HuH-7.5 (cell line): ENCODE measurements at places on chromosomes 7 and 10.

DNA sequence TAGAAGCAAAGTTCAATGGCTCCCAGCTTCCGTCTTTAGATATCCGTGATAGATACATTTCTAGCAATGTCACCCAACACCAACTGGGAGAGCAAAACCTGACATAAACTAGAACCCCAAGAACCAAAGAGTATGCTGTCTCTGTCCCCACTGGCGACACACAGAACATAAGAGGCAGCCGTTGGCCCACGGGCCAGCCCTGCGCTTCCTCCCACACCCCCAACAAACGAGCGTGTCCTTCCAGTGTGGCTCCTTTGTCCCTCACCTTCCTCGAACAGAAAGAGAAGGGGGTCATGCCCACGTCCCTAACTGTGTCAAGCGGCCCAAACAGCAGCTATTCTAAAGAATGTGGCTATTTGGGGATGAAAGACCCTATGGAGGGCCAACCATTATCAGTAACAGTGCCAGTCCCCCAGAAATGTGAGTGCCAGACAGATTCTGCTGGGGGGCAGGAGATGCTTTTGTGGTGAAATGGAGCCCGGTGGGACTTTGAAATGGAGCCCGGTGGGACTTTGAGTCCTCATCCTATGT, 171.9 kb downstream of the USP6NL start:
- DNase-seq = no peak

- no peak for DNase-seq
Observed at GRCh38 chr7:3301831-3302618, 973 bp downstream of the SDK1 start.

DNA sequence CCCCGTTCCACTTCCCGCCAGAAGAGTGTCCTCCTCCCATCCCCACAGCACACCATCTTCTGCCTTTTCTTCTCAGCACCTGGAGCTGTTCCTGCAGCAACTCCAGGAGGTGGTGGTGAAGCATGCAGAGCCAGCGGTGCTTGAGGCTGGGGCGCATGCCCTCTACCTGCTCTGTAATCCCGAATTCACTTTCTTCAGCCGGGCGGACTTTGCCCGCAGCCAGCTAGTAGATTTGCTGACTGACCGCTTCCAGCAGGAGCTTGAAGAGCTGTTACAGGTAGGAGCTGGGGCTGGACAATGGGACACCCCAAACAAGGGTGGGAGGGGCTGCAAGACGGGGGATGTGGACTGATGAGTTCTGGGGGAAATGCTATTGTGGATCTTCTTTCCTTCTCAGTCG, 19.1 kb upstream of the PVRIG start:
- no peak for DNase-seq

- DNase-seq = peak; percentile 24
Observed at GRCh38 chr7:154953006-154953684, 49.8 kb downstream of the PAXIP1 start.

GRCh38 chr7:109215341-109215740, 645.7 kb downstream of the DNAJB9 start:
- no peak for DNase-seq

- DNase-seq = no peak
Observed at GRCh38 chr7:22385326-22385725, 28.4 kb upstream of the RAPGEF5 start.

DNA sequence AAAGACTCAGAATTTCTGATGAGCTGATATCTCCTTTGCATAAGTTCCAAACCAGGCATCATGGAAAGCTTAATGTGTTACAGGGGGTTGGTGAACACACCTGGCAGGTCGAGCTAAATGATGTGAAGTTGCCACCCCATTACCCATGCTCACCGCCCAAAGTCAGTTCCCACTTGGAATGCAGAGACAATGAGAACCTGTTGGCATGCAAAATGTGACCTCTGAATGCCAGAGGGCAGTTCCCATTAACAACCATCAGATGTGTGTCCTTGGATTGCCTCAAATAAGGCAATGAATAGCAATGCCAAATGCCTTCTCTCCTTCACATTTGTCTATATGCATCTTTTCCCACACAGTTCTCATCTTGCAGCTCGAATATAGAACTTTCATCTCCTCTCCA, 190.7 kb downstream of the CDCA7L start:
- no peak for DNase-seq

DNA sequence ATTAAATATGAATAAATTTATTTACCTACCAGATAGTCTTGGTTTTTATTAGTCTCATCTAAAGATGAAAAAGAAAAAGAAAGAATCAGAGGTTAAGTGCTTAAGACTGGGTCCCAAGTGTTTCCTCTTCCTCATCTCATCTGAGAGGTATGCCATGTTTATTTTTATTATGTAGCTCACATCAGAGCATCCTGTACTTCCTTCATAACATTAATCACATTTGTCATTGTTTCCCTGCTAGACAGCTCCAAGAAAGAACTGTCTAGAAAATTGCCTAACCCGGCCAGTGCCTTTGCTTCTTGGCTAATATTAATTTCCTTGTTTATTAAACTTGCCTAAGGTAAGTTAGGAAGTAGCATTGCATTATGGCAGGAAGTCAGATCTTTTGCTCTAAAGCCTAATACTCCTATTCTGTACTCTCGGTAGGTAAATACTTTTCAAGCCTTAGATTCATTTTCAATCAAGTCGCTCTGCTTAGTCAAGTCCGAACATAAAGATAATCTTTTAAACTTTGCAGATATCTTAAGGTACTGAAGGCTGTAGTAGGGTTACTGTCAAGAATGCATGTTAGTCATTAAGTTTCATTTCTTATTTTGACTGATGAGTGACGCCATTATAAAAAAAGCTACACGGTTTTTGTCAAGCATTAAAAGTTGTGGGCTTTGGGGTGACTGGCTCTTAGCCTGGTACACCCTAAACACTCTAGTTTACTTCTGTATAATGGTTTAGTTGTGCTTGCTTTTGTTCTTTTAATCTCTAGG, 47.4 kb downstream of the ZMYND11 start:
- no peak for DNase-seq

- no peak for DNase-seq
Observed at GRCh38 chr10:132229834-132230556, 43.2 kb downstream of the DPYSL4 start.

DNA sequence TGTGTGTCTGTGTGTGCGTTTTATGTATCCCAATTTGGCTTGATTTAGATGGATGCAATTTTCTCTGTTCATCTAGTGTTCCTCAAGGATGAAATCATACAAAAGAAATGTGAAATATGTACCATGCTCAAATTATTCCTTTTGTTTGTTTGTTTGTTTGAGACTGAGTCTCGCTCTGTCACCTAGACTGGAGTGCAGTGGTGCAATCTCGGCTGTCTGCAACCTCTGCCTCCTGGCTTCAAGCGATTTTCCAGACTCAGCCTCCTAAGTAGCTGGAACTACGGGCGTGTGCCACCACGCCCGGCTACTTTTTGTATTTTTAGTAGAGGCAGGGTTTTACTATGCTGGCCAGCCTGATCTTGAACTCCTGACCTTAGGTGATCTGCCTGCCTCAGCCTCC, 11.3 kb upstream of the SHTN1 start:
- no peak for DNase-seq
